ENCODE measurements at places on chromosomes 12 and 14. TPM values are rescaled to one million over a fixed set of nuclear protein-coding genes. Genes with fewer than 3 reads are reported as not detected.

- no peak for DNase-seq
Observed at GRCh38 chr12:124852329-124852831, 11.3 kb downstream of the SCARB1 start.

DNA sequence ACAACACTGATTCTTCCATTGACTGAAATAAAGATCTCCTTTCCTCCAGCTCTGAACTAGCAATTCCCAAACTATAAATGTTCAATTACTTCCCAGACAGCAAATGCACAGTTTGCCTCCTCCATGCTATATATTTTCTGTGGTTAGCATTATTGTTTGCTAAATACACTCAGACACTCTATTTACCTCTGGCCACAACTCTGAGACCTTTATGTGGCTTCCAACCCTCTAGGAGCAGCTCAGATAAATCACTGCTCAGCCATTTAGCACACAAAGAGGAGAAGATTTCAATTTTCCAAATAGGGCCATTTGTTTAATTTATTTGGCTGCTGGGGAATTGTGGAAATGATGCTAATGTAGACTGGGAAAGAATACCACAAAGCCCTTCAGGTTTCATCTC lies 202.0 kb downstream of the SPTSSA start:
- DNase-seq = no peak

GRCh38 chr12:92556141-92556540 lies 146.6 kb upstream of the PLEKHG7 start:
- DNase-seq = peak; percentile 22

DNA sequence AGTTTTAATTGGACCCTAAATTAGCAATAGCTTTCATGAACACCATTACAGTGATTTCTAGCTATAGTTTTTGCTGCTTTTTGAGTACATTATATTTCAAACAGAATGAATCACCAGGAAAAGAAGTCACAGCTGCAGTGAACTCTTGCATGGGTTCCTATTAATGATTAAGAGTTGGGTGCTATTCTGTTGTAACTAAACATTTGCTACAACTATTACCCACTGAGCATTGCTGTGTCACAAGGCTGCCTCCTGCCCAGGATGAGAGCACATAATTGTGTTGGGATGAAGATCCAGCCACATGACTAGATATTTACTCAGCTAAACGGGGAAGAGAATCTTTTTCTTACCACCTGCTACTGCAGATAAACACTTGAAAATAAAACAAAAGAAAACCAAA lies 152.7 kb downstream of the GXYLT1 start:
- DNase-seq = no peak

Gene AMHR2
- not detected for polyA plus RNA-seq

Gene AKAP3
- 0.60 TPM for polyA plus RNA-seq

Gene KRT72
- not detected for polyA plus RNA-seq

Gene IQSEC3
- polyA plus RNA-seq = not detected
